ENCODE measurements at places on chromosomes 11 and 22.

DNA sequence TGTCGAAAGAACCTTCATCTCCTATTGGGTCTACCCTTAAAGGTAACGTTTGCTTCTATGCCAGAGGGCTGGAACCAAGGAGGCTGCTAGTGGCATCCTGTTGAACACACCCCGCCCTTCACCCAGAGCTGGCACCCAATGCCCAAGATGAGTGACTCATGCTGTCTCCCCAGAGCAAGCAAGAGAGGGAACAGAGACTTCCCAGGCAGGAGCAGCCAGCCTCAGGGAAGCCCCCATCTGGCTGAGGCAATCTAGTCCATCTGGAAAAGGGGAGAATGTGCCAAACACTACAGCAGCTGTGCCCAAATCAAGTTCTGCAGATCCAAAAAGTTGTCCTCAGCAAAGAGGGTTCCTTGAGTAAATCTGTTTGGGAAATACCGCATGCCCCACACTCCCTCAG lies 91.9 kb upstream of the TP53I11 start:
- DNase-seq = no peak

- no peak for DNase-seq
These were observed 41.1 kb downstream of the BMAL1 start for GRCh38 chr11:13318498-13319295.

DNA sequence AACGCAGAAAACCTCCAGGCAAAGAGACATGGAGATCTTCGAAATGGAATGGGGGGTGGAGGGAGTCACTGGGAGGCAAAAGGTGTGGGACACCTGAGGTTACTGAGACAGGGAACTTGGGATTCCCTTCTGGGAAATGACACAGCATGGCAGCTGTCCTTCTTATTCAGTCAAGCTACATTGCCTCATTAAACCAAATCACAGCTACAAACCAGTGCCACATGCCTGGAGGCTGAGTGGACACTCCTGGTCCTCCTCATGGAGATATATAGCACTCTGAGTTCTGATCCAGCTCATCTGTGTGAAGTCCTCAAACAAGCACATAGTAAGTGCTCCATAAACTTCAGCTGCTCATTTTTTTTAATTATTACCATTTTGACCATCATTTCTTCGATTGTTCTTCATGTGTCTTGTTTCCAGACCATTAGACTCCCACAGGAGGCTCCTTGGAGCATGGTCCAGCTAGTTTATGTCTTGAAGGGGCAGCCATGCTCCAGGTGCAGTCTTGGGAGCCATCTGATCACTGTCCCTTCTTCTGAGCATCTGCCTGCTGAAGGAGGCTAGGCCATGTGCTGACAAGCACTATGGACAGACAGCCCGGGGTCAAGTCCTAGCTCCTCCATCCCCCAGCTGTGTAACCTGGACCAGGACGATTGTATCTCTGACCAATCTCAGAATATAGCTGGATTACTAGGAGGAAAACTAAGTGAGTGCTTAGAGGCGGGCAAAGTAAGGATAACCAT lies 9.7 kb upstream of the FXYD2 start:
- DNase-seq = no peak

- no peak for DNase-seq
These were observed 31.2 kb downstream of the FLI1 start for GRCh38 chr11:128724891-128725611.

DNA sequence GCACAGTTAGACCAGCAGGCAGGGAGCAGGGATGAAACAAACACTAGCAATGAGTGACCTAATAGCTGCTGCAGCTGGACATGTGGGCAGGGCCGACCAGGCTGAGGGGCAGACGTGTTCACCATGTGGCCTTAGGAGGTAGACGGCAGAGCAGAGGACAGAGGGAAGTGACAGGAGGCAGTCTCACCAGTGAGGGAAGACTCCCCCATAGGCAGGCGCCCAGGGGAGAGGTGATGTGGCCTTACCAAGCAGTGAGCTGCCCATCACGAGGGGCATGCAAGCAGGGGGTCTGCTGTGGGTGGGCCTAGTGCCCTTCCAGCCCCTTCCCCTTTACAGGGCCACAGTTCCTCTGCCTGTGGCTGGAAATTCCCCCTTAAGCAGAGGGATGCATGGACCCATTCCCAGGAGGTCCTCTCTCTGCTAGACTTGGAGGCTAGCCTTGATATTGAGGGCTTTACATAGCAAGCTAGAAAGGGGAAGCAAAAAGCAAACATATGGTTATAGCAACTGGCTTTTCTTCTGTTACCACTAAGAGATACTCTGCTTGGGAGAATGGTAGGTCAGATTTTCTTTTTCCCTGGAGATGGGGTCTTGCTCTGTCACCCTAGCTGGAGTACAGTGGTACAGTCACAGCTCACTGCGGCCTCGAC lies 67.6 kb downstream of the MPPED1 start:
- no peak for DNase-seq

- DNase-seq = peak; percentile 69
These were observed 389.2 kb downstream of the SOX6 start for GRCh38 chr11:15967166-15967565.

GRCh38 chr11:80034801-80035200 lies 594.0 kb upstream of the TENM4 start:
- no peak for DNase-seq

- DNase-seq = no peak
These were observed 35.2 kb downstream of the ALG9 start for GRCh38 chr11:111836162-111836561.

DNA sequence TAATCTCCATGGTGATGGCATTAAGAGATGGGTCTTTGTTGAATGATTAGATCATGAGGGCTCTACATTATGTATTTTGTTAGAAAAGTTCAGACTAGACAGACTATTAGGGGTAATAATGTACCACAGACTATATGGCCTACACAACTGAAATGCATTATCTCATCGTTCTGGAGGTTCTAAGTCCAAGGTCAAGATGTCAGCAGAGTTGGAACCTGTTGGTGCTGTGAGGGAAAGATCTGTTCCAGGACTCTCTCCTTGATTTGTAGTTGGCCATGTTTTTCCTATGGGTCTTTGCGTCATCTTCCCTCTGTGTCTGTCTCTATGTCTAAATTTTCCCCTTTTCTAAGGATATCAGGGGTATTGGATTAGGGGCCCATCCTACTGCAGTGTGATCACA lies 8.4 kb upstream of the GLYATL1 start:
- no peak for DNase-seq

DNA sequence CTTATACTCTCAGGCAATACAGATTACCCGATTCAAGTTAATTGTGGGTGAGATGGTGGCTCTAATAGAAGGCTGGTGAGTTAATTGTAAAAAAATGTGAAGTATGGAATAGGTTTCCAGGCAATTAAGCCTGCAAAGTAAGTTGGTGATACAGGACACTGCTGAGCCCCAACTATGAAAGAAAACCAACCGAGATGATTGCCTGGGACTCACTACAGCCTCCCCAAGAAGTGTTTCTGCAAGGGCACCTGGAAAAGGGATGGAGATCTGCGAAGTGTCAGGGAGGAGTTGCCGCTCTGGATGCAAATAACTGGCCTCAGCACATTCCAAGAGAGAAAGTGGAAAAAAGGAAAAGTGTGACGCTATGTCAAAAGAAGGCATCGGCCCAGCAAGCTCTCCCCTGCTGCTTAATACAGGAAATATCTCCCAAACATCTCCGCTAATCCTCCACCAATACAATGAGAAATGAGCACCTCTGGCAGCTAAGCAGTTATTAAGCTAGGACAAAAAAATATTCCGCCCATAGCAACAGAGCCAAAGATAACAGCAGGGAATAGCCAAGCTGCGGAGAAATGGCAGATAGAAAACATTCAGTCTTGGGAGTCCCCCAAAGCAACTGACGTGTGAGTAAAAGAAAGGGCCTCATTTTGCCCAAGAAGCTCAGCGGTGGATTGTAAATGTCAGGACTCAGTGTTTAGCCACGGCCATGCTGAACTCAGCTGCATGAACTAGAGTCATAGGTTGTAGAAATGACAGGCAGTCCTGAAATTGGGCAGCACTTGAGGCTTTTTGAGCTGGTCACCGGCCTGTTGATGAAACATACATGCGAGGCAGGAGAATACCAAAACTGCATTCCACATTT lies 133.7 kb downstream of the SNX19 start:
- DNase-seq = peak; percentile 77

DNA sequence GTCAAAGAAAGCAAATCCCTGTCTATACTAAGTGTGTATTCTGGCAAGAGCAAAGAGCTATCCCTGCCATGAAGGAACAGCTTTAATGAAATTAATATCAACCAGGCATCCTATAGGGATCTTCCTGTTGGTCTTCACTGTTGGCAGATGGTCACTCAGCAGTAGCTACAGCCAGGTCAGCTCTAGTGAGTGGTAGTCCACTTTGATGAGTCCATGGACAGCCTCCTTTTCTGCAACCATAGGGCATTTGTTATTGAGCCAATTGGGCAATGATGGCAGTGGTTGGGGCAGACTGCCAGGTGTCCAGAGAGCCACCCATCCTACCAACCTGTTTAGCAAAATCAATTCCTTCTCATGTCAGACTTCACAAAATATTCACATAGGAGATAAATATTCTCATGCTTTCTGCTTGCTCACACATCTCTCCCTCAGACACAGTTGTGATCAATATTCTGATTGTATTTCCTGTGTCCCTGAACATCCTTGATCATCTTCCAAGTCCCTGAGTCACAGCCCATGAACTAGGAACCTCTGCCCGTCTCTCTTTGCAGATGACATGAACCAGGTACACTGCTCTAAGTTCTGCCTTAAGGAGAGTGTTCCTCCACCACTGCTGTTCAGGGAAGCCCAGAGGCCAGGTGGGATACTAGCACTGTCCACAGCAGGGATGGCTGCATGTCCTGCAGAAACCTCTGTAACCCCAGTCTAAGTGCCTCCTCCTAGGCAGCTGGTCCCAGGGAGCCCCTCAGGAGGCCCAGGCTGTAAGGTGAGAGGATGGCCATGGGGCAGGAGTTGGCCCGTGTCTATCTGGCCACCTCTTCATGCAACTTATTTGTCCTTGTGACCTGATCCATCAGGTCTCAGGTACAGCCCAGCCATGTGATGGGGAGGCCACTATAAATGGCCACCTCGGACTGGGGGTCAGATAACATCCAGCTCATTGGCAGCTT lies 74.2 kb upstream of the IGLL5 start:
- DNase-seq = no peak

DNA sequence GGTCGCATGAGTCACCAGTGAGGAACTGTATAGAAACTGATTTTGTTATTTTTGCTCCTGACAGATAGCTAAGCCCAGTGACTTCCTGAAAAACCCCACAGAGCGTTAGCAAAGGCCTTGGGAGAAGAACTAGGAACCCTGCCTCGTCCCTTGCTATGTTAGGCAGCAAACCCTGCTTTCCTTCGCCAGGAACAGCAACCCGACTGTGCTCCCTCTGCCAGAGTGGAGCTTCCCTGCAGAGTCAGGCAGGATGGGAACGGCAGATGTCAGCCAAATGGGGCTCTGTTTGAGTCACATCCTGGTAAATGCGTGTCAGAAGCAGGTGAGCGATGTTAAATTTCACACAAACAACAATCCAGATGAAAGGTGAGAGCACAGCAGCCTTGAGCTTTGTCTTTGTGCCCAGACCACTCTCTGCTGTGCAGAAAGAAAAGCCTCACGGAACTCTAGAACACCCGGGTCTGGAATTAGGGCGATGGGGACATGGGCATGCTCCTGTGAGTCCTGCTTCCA lies 186.6 kb downstream of the ADAMTS15 start:
- DNase-seq = peak; percentile 74

DNA sequence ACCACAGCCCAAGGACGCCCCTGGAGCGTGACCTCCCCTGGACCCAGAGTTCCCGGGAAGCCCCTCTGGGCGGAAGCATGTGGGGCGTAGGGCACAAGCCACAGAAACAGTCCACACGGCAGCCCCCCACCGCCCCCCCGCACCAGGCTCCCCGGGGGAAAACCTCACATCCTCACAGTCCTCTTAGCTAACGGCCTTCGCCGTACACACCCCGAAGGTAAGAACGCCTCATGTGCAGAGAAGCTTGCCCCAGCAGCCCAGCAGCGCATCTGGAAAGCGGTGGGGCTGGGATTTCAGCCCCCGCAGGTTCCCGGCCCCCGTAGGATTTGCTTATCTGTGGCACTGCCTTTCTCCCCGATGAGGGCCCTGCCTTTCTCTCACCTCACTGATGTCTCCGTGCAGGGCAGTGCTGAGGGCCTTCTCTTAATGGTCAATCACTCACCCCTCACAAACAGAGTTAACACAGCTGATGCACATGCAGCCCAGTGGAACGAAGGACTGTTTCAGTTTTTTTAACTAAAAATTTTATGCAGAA lies 309.2 kb downstream of the BRD1 start:
- DNase-seq = no peak

GRCh38 chr22:24099071-24099470 lies 82.2 kb upstream of the SUSD2 start:
- no peak for DNase-seq

DNA sequence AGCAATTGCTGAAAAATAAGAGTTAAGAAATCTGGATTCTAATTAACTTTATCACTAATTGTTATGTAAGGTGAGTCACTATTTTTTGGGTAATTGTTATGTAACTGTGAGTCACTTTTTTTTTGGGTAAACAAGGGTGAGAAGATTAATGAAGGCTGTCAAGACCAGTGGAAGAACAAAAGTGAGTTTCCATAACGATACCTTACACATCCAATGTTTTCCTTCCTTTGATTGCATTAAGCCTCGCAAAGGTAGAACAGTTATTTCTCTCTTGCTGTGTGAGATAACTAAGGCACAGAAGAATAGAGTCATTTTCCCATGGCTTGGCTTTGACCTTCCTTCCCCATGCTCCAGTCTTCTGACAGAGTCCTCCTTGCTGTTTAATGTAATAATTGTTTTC lies 374.7 kb downstream of the DDX10 start:
- no peak for DNase-seq

- no peak for DNase-seq
These were observed 30.7 kb downstream of the SHISAL1 start for GRCh38 chr22:44281768-44282637.

DNA sequence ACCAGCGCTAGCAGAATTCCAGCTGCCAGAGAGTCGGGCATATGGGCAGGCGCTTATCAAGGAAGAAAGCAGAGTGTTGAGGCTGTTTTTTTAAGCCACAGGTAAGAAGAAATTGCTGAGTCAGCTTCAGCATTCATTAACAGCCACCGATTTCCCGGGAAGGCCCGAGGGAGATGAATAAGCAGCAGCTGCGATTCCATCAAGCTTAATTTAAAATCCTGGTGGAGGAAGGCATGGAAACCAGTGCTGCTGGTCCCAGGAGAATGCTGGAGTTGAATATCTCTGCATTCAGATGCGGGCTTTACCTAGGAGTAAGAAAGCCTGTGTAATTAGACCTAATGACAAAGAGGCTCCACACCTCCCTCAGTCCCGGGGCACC lies 168.8 kb downstream of the BRD1 start:
- no peak for DNase-seq

- DNase-seq = no peak
These were observed 273.3 kb downstream of the CTTN start for GRCh38 chr11:70671611-70672010.
